ENCODE measurements at places on chromosomes 1 and 21.

DNA sequence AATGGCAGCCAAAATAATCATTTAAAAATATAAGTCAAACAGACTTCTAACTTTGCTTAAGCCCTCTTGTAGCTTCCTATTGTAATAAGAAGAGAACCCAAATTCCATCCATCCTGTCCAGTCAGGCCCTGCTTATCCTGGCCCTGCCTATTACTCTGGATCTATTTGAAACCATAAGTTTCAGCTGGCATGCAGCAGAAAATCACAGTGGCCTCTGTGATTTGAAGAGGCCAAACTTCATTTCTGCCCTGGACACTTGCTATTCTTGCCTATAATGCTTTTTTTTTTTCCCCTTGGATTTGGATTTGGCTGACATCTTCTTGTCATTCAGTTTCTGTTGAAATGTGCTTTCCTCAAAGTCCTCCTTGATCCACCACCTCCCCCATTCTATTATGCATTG is 642.8 kb downstream of the USP25 start:
- no peak for DNase-seq

- DNase-seq = peak; percentile 66
Measured at GRCh38 chr1:58780411-58780810, 3.4 kb downstream of the JUN start.

GRCh38 chr1:94532077-94532476 is 9.5 kb downstream of the F3 start:
- peak; percentile 68 for DNase-seq

GRCh38 chr1:28718586-28719331 is 18.0 kb upstream of the YTHDF2 start:
- peak; percentile 46 for DNase-seq

GRCh38 chr1:244917073-244917670 is 52.8 kb upstream of the HNRNPU start:
- no peak for DNase-seq
